ENCODE measurements at places on chromosomes 3 and 15.

DNA sequence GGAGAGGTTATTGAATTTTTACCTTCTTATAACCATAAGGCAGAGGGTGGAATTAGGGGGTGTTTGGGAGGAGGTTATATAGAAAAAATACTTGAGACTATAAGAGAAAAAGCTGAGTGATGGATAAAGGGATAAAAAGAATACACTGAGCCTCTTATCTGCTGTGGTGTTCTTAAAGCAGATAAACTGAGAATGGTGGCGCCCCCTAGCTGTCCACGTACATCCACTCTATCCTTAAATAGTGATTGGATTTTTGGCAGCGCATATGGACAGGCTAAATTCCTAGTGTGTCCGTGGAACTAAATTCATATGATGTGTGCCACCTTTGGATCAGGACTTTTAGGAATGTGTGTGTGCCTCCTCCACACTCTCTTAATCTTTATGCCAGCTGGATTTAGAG lies 121.1 kb downstream of the OXSM start:
- DNase-seq: no peak

DNA sequence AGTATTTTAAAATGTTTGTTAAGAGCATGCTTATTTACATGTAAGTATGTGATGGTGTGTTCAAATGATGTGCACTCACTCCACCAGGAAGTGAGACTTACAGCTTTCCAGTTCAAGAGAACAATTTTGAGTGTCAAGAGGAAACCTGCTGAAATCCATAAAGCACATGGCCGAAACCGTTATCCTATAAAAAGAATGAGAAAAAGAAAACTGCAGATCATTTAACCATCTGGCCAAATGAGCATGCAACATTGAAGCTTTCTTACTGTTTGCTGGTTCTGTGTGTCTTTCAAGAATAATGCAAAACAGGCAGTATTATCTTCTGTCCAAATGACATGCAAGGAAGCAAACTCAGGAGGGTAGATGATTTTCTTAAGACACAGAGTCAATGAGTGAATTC lies 26.3 kb downstream of the GABRR3 start:
- no peak for DNase-seq

DNA sequence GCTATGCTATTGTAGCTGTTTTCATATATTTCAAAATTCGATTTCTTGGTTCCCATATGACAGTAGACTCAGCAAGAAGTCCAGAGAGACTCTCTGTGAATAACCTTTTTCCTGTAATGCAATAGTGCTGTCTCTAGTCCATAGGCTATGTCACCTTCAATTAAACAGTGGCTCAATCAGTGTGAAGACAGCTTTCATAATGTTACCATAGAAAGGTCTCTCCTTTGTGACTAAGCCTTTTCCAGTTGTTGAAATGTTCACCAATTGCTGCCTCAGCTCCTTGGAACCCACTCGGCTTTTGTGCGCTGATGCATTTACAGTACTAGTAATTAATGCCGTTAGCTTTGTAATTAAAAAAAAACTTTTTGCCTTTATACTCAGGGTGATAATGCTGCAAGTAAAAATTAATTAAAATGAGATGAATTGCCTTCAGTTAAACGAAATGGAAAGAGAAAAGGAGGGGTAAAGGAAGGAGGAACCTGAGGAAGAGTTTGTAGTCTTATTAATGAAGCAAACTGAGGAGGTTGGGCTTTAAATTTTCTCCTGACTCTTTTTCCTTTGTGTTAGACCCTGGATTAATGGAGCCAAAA lies 214.8 kb downstream of the LSAMP start:
- DNase-seq: no peak

- no peak for DNase-seq
Measured at GRCh38 chr3:52402706-52403270, 42.1 kb downstream of the SEMA3G start.
